ENCODE measurements at places on chromosomes 12 and 14.

DNA sequence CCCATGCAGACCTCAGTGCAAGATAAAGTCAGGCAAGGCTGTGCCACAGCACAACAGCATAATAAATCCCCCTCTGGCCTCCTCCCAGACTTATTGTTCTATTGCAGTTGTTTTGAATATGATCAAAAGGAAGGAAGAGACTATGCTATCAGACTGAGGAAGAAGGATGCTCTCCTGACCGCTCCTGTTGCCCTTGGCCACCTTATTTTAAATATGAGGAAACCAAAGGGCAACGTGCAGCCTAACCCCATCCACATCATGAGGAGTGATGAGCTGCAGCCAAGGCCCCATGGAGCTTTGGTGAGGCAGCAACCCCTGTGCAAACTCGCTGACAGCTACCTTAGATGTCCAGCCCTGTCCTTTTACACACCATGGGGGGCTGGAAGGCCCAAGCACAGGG, 291.7 kb downstream of the ZFP36L1 start:
- no peak for DNase-seq

- DNase-seq: no peak
These were observed 35.5 kb upstream of the PAX9 start for GRCh38 chr14:36626151-36626550.

DNA sequence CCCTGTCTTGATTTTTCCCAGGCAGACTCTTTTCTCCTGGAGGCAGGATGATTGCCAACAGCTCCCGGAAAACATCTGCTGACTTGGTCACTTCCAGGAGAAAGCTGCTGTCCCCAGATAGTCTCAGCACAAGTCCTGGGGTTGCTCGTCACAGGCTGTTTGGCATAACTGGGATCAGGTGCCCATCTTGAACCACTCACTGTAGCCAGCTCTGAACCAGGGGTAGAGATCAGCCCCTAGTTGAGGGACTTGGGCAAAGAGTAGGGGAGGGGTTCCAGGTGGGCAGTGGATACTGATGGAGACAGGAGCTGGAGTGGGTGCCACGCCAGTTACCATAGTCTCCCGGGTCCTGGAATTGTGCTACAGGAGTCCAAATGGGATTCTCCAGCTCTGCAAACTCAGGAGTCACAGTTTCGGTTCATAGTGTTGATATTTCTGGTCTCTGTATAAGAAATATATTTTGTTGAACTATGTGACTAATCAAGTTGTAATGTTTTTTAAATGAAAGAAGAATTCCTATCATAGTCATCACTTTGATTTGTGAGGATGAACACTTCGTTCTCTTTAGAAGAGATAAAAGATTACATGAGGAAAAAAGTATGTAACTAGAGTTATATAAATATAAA, 1154.5 kb downstream of the AACS start:
- no peak for DNase-seq

GRCh38 chr14:53526200-53526599, 373.1 kb upstream of the DDHD1 start:
- DNase-seq: no peak

DNA sequence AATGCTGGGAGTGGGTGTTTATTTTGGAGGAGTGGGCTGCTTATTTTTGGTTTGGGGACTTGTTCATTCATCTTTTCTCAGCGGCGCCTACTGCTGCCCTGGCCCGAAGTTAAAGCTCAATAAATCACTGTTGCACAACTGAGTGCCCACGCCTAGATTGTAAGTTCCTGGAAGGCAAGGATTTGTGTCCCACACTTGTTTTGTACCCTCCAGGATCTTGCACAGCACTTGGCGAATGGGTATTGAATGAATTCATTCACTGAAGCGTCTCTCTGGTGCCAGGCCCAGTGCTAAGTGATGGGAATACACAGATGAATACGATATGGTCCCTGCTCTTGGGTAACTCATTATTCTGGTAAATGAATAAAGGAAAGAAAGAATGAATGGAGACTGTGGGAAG, 153.3 kb upstream of the PARP11 start:
- DNase-seq: no peak
